ENCODE measurements at places on chromosomes 12 and 14.

DNA sequence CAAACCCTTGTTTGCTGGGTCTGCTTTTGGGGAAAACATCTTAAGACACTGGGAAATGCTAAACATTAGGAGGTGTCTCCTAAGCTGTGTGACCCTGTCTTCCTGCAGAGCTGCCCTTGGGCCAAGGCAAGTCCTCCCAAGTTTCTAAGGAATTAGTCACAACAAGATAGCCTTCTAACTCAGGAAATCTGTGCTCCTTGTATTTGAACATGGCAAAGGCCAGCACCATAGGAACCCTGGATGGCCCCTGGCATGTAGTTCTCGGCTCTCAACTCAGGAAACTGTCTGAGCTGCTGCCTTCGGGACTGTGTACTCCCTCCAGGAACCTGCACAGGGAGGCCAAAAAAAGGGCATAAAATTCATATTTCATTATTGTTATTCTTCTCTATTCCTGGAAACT, 37.6 kb upstream of the LTBP2 start:
- no peak for DNase-seq

DNA sequence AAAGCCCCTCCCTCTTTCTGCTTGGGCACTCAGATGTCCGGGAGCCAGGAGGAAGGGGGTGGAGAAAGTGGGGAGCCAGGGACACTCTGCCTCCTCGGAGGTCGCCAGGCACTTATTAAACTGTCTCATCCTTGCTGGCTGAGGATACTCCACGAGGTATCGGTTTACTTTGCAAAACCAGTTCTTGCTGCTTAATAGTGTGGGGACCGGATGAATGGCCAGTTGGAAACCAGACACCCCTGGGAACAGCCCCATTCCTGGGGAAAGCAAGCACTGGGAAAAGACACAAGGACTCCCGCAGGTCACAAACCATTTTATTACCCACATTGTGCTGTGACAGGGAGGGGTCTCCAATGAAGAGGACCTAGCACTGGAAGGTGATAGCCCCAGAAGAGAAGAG, 34.2 kb downstream of the CCDC88C start:
- no peak for DNase-seq

DNA sequence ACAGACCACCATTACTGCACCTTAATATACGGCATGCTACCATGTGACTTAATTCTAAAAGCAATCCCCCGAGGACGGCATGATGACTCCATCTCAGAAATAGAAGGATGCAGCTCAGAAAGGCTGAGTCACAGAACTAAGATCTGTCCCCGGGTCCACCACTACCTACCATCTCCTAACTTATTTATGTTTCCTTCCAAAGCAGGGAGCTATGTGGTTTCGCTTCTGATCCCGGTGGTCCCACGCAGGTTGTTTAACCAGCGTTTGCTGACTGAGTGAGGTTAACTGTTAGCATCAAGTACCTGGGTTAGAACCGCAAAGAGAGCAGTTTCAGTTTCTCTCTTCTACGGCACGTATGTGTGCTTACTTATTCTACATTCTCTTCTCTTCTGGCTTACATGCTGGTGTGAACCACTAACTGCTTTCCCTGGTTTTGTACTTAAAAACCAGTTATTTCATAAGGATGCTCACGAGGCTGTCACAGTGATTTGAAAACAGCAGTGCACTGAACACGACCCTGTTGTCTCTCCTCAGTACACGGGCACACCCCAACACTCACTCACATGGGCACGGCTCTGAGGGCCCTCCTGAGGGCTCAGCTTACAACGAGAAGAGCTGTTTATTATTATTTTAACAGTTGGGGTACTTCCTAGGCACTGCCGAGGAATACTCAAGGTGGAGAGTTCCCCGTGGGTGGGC, 66.7 kb downstream of the CCDC88C start:
- DNase-seq = peak; percentile 20

- DNase-seq = no peak
Observed at GRCh38 chr14:50901361-50901760, 29.5 kb downstream of the ABHD12B start.

DNA sequence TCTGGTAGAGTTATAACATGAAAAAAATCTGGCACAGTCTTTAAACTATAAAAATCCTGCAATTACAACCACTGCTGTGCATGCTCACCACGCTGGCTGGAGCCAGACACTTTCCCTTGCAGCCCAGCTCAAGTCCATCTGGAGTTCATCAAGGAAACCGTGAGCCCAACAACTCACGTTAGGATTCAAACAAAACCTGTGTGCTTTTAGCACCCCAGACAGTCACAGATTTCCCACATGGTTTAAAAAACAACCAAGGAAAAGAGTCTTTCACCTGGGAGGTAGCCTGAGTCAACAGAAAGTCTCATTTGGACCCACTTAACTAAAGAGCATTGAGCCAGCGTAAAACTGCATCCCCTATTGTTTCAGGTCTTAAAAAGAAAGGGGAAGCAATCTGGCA, 4.7 kb downstream of the LRIG3 start:
- DNase-seq = no peak

DNA sequence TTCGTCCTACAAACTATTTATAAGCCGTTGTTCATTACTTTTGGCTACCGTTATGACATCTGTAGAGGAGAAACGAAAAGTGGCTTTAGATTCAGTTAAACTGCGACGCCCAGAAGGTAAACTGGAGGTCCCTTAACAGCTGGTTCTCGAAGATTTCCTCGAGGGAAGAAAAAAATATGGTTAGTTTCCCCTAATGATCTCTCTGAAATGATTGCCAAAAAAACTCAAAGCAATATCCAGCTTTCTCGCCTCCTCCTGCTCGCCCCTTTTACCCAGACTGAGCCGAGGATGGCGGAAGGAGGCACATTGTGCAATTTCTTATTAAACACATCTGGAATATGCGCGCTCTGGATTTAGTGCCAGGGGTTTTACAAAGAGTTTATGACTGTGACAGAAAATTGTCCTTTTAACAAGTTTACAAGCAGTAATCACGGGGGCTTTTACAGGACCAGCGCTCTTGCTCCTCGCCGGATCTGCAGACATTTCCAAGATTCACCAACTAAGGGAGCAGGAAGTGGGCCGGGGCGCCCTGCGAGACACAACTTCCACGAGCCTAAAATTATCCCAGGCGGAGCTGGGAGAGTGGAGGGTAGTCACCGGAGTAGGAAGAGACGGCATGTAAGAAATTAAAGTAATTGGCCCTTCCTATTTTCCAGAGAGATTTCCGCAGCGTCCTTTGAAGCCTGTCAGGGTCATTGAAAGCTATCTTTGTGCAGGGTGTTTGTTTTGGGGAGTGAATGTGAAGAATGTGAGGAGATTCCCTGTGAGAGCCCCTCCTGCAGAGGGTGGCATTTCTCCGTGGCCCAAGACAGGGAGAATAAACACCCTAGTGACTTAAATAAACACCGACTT, 5.6 kb downstream of the SIX1 start:
- DNase-seq = no peak

GRCh38 chr12:65187665-65188064, 18.3 kb downstream of the LEMD3 start:
- DNase-seq = no peak

DNA sequence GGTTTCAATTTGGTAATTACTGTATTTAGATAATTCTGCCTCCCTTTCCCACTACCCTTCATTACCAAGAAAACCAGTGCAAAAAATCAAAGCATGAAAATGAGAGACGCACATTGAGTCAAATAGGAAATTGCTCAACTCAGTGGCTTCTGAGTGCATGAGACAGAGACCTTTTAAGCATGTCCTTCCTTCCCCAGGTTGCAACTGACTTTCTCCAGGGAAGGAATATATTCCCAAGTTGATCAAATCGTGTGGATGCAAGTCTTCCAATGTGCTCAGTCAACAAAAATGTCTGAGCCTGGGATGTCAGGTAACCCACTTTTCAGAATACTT, 12.9 kb downstream of the BMP4 start:
- no peak for DNase-seq

- no peak for DNase-seq
Observed at GRCh38 chr14:67343601-67344230, 15.9 kb downstream of the ATP6V1D start.

DNA sequence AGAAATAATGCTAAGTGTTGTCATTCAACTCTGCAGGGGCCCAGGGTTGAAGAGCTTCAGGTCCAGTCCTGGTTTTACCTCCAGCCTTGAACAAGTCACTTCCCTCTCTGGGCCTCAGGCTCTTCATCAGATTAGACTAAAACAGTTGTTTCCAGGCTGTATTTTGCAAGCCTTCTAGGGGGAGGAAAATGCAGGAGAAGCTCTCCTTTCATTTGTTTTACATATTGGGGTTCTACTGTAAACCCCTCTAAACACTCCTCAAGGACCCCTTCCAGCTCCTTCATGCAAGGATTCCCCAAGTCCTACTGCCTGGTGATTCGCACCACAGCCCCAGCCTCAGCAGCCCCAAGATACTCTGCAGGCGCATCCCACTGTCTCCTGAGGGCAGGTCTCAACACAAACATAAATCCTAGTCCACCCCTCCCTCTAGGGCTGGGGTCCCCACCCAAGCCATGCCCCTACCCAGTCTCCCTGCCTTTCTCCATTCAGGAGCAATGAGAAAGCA, 2.7 kb downstream of the SDR9C7 start:
- DNase-seq = peak; percentile 77

DNA sequence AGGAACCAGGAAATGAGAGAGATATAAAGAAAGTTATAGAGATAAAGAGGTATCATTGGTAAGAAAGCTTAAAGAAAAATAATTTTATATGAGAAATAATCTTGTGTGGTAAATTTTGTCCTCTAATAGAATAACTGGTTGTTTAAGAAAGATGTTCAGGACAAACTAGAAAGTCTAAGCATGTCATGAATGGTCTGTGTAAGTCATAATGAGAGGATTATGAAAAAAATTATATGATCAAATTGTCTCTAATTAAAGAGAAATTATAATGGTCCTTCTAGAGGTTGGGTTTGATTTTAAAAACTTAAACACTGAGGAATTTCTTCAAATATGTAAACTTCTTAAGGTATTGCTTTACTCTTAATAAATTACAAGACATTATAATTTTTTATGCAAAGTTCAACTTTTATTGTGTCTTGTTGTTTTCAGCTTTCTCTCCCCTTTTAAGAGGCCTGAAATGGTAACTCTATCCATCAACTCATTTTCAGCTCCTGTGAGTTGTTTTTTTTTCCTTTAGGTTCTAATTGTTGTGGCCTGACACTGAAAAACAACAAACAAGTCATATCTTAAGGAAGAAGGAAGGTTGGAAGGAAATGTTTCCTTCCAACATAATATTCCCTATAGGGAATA, 88.2 kb upstream of the CNOT2 start:
- DNase-seq = no peak

DNA sequence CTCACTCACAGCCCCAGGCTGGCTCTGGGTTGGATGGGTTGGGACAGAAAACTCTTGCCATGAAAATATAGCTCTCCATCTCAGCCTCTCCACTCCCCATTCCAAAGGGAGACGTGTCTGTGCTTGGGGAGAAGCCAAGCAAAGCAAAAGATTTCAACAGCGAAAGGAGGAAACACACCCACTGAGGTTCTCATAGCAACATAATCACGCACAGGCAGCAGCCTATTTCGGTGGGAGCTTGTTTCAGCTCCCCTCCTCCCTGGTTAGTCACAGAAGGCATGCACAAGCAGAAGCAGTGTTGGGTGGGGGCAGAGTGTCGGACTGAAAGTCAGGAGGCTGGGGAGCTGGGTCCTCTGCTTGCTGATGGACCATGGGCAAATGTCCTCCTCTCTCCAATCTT, 1.9 kb upstream of the PRMT8 start:
- DNase-seq = no peak

- no peak for DNase-seq
Observed at GRCh38 chr12:119182701-119183493, 4.2 kb downstream of the HSPB8 start.

DNA sequence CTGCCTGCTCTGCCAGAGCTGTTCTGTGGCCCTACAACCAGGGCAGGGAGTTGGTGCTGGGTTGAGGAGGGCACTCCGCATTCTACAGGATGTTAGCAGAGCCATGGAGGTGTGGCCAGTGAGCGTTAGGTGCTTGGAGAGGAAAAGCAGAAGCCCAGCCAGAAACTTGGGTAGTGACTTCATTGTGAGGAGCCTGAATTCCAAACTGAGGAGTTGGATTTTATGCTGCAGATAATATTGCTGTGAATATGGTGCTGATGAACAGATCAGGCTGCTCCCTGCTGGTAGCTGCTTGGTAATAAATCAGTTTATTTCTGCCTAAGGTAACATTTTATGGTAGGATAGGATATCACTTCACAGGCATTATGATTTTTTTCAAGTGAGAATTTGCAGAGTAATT, 7.1 kb upstream of the CCDC175 start:
- no peak for DNase-seq

- no peak for DNase-seq
Observed at GRCh38 chr12:26123482-26123980, 1.3 kb downstream of the BHLHE41 start.

DNA sequence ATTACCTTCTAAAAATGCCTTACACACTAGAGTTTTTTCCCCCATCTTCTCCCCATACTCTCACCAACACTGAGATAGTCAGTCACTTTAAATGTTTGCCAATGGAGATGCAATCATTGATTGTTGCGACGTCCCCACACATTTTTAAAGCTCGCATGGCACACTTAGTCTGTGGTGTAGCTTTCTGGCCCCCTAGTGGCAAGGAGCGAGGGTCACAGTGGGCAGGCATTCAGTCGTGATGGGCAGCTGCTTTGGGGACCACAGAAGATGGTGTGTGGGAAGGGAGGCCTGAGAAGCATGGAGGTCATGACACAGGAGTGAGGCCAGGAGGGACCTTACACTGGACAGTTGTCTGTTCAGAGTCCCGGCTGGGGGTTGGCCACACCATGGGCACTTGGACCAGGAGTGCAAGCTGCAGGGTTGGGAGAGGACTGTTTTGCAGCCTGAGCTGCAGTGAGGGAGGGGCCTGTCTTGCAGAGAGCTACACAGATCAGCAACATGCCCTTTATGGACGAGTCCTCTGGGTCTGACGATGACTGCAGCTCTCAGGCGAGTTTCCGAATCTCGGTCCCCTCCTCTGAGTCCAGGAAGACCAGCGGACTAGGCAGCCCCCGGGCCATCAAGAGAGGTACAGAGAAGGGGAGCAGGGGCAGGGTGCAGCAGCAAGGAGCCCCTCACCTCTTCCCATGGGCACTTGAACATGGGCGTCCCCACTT, 28.6 kb downstream of the PIGH start:
- DNase-seq = peak; percentile 59

DNA sequence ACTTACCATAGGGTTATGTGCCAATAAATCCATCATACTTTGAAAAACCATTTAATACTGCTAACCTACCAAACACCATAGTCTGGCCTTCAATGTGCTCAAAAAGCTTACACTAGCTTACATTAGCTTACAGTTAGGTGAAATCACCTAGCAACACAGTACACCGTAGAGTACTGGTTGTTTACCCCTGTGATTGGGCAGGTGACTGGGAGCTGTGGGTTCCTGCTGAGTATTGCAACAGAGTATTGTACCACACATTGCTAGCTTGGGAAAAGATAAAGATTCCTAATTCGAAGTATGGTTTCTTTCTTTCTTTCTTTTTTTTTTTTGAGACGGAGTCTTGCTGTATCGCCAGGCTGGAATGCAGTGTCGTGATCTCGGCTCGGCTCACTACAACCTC, 5.6 kb downstream of the ATP5MC2 start:
- DNase-seq = no peak
